ENCODE measurements at places on chromosomes 16 and 17.

DNA sequence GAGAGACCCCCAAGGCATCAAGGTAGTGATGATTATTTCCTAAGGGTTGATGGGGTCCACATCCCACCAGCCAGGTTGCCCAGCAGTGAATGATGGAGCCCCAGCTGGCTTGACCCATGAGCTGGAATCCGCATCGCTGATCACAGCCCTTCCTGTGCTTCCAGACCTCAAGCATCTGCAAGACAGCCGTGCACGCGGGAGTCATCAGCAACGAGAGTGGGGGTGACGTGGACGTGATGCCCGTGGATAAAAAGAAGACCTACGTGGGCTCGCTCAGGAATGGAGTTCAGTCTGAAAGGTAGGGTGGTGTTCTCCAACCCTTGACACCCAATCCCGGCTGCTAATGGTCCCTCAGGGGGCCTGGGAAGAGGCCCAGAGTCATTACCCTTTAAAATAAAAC, 69.3 kb downstream of the CRISPLD2 start:
- DNase-seq: peak; percentile 19

DNA sequence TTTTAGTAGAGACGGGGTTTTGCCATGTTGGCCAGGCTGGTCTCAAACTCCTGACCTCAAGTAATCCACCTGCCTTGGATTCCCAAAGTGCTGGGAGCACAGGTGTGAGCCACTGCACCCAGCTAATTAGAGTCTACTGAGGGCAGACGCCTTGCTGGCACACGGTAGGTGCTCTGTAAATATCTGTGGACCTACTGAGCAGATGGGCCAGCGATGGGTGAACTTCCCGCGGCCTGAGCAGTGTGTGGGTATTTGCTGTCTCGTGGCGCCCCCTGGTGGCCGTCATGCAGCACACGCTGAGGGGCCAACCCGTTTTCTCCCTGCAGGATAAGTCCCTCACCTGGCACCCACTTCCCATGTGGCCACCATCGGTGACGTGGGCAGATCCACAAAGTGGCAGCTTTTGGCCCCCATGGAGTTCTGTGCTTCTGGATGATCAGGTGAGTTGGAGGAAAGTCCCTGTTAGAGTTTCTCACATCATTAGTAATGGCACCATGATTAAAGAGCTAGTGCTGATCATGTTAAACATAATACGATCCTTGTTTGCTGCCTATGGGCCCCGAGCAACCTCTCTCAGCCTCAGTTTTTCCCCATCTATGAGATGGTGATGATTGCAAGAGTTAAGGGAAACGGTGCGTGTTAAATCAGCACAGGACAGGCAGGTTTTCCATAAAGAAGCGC, 40.7 kb downstream of the ZDHHC7 start:
- peak; percentile 80 for DNase-seq

DNA sequence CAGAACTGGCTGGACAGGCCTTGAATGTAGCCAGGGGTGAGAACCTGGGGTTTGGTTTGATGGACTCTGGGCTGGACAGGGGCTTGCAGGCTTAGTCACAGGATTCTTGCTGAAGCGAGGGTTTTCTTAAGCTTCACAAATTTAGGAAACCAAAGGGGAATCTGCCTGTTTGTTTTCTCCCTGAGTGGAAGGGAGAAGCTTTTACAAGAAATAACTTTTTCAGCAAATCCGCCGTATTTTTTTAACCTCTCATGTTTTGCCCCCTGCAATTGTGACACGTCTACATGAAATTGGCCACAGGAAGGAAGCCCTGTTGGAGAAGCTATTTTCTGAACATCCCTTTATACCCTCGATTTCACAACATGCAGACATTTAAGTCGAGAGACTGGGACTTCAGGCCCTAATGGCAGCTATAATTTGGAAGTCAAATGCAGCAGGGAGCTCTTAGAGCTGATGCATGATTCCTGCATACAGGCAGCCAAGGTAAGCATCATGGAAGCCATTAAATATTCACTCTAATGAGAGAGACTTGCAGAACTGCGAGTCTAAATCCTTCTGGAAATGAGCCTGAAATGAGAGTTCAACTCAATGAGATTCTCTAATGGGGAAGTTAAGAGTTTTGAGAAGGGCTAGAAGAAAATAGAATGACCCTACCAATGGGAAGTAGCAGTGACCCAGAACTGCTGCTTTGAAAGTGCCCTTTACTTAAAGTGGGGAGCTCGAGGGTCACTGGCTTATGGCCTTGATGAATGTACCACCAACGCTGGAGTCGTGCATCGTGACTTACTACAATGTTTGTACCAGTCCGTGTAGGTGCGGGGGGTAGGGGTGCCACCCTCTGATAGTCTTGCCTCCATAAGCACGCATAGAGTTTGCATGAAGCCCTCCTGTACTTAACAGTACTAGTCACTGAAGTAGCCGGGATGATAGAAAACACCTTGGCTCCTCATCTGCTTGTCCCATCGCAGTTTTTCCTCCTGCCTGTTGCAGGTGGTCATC, 45.1 kb upstream of the IRF8 start:
- DNase-seq: no peak

- no peak for DNase-seq
Measured at GRCh38 chr16:57471852-57472664, 9.6 kb downstream of the POLR2C start.

DNA sequence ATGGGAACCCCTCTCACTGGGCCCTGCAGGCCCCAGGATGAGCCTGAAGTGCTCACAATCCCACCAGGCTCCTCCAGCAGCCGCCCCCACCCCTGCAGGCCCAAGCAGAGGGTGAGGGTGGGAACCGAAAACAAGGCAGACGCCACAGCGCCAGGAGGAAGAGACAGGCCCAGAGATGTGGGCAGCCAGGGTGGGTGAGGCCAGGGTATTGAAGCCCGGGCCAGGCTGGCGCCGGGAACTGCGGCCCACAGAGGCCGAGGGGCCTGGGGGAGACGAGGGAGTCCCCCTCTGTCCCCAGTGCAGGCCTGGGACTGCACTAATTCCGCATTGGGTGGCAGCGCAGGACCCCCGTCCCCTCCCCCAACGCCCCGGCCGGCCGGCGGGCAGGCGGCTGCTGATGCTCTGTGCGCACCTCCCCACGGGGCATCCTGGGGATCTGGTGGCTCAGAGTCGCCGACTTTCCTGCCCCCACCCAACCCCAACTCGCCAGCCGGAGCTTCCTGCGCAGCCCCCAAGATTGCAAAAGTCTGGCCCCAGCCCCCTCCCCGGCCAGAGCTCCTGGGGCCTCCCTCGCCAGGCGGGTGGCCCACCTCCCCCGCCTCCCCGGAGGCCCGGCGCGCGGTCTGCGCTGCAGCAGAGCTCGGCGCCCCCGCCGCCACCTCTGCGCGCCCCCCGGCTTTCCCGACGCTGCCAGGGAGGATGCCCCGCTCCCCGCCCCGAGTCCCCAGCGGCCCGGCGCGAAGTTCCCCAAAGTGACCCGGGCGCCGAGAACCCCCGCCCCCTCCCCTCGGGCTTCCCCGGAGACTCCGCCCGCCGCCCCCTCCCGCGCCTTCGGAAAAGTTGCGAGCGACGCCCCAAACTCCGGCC, 107.8 kb downstream of the ENGASE start:
- DNase-seq: no peak

GRCh38 chr17:7224661-7225111, 4.9 kb downstream of the ACADVL start:
- no peak for DNase-seq

GRCh38 chr16:89383095-89384003, 107.0 kb downstream of the ANKRD11 start:
- peak; percentile 54 for DNase-seq

DNA sequence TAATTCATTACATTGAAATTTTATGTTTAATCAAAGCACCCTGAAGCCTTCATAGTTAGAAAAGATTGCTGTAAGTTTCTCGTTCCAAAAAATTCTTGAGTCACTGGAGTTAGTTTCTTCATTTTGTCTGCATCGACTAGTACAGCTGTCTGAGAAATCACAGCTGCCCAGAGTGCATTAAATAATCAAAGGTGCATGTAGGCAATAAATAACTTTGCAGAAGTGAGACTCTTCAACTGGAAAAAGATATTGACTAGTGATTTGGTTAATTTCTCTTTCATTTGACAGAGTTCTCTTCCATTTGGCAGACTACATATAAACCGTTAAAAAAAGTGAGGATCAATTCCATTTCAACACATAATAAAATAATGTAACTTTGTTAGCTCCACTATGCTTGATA, 234.0 kb downstream of the CNTNAP4 start:
- DNase-seq: no peak

GRCh38 chr17:56142325-56142724, 10.9 kb upstream of the ANKFN1 start:
- no peak for DNase-seq

- no peak for DNase-seq
Measured at GRCh38 chr16:12171206-12171605, 194.7 kb downstream of the SNX29 start.

- no peak for DNase-seq
Measured at GRCh38 chr17:67052720-67053437, 8.5 kb downstream of the CACNG1 start.

All from posterior cingulate gyrus (tissue), 11 donors.